A549 treated with AZD2906 at 1 μM for 4 hours (cell line): ENCODE measurements at places on chromosomes 5 and 9. TPM values are rescaled to one million over a fixed set of nuclear protein-coding genes. Genes with fewer than 3 reads are reported as not detected.

Gene CCL21
- not detected in 5 replicates for total RNA-seq

Gene NPM1
- total RNA-seq: 3,078 to 4,483 TPM (median 3,289 TPM) in 5 replicates

Gene VCP
- total RNA-seq: 259 to 281 TPM (median 276 TPM) in 5 replicates

Gene FAT2
- total RNA-seq: under 0.01 to 0.01 TPM in 2 of 5 replicates, not detected in the others

Gene ABCA2
- total RNA-seq: 19.1 to 28.9 TPM (median 24.6 TPM) in 5 replicates

Gene CETN3
- 16.1 to 25.2 TPM (median 21.6 TPM) in 5 replicates for total RNA-seq

Gene NTNG2
- total RNA-seq: 1.1 to 2.1 TPM (median 1.3 TPM) in 5 replicates

Gene INSL4
- total RNA-seq: 14.4 to 17.2 TPM (median 16.2 TPM) in 5 replicates

Gene FAF2
- total RNA-seq: 43.4 to 54.7 TPM (median 44.3 TPM) in 5 replicates

Gene IFNA21
- not detected in 5 replicates for total RNA-seq

Gene CDH18
- not detected in 5 replicates for total RNA-seq

Gene ADAMTS12
- 5.5 to 7.2 TPM (median 7.0 TPM) in 5 replicates for total RNA-seq
